Ascending aorta (tissue), 2 donors: ENCODE measurements at places on chromosomes 13 and 19. TPM values are rescaled to one million over a fixed set of nuclear protein-coding genes. Genes with fewer than 3 reads are reported as not detected.
A peak's percentile ranks its signal among the peaks of the same experiment; 100 is the strongest.

The IFNL1 gene
- not detected for total RNA-seq

The CGB5 gene
- total RNA-seq, result not detected

- peaks cover 86% of the 10 kb centered on the region for H3K36me3 ChIP-seq
- no peaks in the 10 kb centered on the region for H3K27me3 ChIP-seq
- no peak overlapping the region for H3K4me3 ChIP-seq
- no peaks in the 10 kb centered on the region for H3K4me1 ChIP-seq
- no peak for DNase-seq
- H3K27ac ChIP-seq, result peak overlapping the region; percentile 73
Observed at GRCh38 chr13:110168999-110169933, 137.7 kb downstream of the COL4A1 start.

The PGPEP1 gene
- 14.8 TPM for total RNA-seq

The GMIP gene
- total RNA-seq, result 3.9 TPM

The SH2D3A gene
- not detected for total RNA-seq

The SPRYD7 gene
- total RNA-seq, result 1.7 TPM

The LRRC8E gene
- total RNA-seq, result not detected

The IGFL2 gene
- total RNA-seq, result not detected

DNA sequence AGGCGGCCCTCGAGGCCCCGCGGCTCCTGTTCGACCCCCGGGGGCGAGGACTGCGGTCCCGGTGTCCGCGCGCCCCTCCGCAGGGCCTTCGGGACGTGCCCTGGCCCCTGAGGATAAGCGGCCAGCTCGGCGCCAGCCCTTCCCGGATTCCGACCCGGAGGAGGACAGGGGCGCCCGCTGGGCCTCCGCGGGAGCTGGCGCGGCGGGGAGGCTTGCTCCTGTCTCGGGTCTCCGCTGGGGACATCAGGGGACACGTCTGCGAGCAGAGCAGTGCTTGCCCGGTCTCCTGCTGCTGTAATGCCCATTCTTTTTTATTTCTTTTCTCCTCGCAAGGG, 829 bp downstream of the B3GLCT start:
- no peaks in the 10 kb centered on the region for H3K36me3 ChIP-seq
- peaks cover 5% of the 10 kb centered on the region for H3K4me1 ChIP-seq
- H3K4me3 ChIP-seq, result peak overlapping the region; percentile 88
- no peaks in the 10 kb centered on the region for H3K27me3 ChIP-seq

GRCh38 chr19:28118235-28118634, 1094.7 kb downstream of the UQCRFS1 start:
- no peak overlapping the region for H3K4me3 ChIP-seq
- DNase-seq, result no peak
- no peaks in the 10 kb centered on the region for H3K4me1 ChIP-seq
- no peaks in the 10 kb centered on the region for H3K36me3 ChIP-seq

The ETV2 gene
- 4.8 TPM for total RNA-seq

- no peaks in the 10 kb centered on the region for H3K36me3 ChIP-seq
- no peak for DNase-seq
- no peaks in the 10 kb centered on the region for H3K4me1 ChIP-seq
- H3K4me3 ChIP-seq, result no peak overlapping the region
- no peaks in the 10 kb centered on the region for H3K27me3 ChIP-seq
- H3K27ac ChIP-seq, result no peak overlapping the region
Observed at GRCh38 chr13:74258961-74259360, 124.8 kb upstream of the KLF12 start.

DNA sequence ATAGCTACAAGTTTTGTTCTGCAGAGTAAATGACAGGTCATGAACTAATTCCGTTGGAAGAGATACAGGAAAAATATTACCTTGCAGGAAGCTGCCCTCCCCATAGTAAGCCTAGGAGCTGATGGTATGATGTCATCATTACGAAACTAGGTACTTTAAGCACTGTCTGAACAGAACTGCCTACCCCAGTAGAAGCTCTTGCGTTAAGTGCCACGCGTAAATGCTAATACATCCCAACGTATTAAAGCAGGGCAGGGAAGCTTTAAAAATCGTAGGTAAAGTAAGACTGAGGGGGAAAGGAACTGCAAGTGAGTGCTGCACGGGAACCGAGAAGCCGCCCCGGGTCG, 572 bp downstream of the UGGT2 start:
- peak overlapping the region; percentile 89 for H3K4me3 ChIP-seq
- H3K4me1 ChIP-seq, result no peaks in the 10 kb centered on the region
- H3K27ac ChIP-seq, result peak overlapping the region; percentile 81
- no peak for DNase-seq
- no peaks in the 10 kb centered on the region for H3K36me3 ChIP-seq

- no peaks in the 10 kb centered on the region for H3K27me3 ChIP-seq
- H3K4me3 ChIP-seq, result no peak overlapping the region
- H3K4me1 ChIP-seq, result no peaks in the 10 kb centered on the region
- H3K36me3 ChIP-seq, result no peaks in the 10 kb centered on the region
- no peak for DNase-seq
- no peak overlapping the region for H3K27ac ChIP-seq
Observed at GRCh38 chr13:22175241-22175640, 504.4 kb downstream of the FGF9 start.

DNA sequence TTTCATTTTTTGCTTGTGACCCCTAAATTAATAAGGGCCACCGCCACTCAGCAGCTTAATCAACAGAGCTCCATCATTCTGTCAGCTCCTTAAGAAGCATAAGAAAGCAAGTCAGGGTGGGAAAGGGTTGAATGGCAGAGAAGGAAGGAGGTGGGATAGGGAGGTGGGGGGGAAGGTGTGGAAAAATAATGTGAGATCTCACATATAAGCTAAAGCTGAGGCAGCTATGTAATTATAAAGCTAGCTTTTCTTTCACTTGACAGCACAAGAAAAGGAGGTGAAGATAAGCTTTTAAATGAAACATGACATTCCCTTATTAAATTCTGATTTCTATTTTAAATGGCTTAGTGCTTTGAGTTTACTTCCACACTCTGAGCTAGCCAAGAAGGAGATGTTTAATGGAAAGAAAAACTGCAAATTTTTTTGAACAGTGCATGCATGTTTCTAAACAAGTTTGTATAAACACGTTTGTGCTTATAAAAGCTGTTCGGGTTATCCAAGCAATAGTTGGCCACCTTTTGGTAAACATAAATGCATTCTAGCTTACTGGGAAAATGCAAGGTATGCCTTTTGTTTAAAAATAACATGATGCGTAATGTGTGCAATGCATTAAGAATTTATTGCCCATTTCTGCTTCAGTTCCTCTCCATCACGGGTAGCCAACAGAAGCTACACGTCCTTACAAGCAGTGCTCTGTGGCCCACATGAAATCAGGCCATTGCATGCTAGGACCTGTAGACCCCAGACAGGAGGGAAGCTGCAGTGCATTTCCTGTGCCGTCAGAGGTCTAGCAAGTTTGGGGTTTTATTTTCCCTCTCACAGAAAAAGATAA, 96.2 kb downstream of the LHFPL6 start:
- no peak overlapping the region for H3K4me3 ChIP-seq
- no peaks in the 10 kb centered on the region for H3K4me1 ChIP-seq
- DNase-seq, result no peak
- no peak overlapping the region for H3K27ac ChIP-seq

DNA sequence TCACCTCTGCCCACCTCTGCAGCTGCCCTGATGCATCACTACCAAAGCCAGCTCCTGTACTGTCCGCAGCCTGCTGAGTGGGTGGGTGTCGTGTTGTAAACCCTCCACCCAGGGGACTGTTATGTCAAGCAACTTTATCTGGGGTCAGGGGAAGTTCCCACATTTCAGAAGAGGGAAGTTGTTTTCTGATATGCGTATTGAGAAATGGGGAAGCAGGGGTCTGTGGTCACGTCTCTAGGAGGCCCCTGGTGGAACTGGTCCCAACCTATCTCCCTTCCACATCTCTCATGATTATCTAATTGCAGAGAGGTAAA, 31.2 kb downstream of the CLEC17A start:
- H3K27ac ChIP-seq, result no peak overlapping the region
- H3K4me1 ChIP-seq, result no peaks in the 10 kb centered on the region
- no peak overlapping the region for H3K4me3 ChIP-seq
- no peaks in the 10 kb centered on the region for H3K27me3 ChIP-seq

GRCh38 chr19:10642473-10643171, 11.5 kb upstream of the ILF3 start:
- H3K4me1 ChIP-seq, result peaks cover 19% of the 10 kb centered on the region
- H3K27ac ChIP-seq, result no peak overlapping the region
- H3K36me3 ChIP-seq, result peaks cover 56% of the 10 kb centered on the region
- no peaks in the 10 kb centered on the region for H3K27me3 ChIP-seq
- DNase-seq, result no peak

The ZNF223 gene
- not detected for total RNA-seq

- no peak overlapping the region for H3K27ac ChIP-seq
- DNase-seq, result no peak
- H3K27me3 ChIP-seq, result no peaks in the 10 kb centered on the region
- peaks cover 21% of the 10 kb centered on the region for H3K36me3 ChIP-seq
- peak overlapping the region; percentile 25 for H3K4me3 ChIP-seq
- peaks cover 4% of the 10 kb centered on the region for H3K4me1 ChIP-seq
Observed at GRCh38 chr19:49890349-49891311, 6.1 kb downstream of the IL4I1 start.

DNA sequence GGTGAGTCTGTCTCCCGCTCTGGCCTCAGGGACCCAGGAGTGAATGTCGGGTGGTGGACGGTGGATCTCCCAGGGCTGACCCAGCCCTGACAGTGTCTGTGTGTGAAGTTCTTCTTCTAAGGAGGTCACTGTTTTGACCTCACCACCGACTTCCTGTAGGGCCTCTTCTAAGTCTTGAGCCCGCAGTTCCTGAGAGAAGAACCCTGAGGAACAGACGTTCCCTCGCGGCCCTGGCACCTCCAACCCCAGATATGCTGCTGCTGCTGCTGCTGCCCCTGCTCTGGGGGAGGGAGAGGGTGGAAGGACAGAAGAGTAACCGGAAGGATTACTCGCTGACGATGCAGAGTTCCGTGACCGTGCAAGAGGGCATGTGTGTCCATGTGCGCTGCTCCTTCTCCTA, at the start of gene SIGLEC7:
Gene SIGLEC7 (plus strand): TSS at position 183 of the 400 bp plus-strand sequence. CDS start 69 bp downstream, at position 252.
- no peaks in the 10 kb centered on the region for H3K36me3 ChIP-seq
- peak within 1 kb of the TSS; percentile 27 for H3K27ac ChIP-seq
- no peak for DNase-seq
- no peaks in the 10 kb centered on the region for H3K4me1 ChIP-seq
- no peak within 1 kb of the TSS for H3K4me3 ChIP-seq

The SLC7A1 gene
- total RNA-seq, result 17.2 TPM

DNA sequence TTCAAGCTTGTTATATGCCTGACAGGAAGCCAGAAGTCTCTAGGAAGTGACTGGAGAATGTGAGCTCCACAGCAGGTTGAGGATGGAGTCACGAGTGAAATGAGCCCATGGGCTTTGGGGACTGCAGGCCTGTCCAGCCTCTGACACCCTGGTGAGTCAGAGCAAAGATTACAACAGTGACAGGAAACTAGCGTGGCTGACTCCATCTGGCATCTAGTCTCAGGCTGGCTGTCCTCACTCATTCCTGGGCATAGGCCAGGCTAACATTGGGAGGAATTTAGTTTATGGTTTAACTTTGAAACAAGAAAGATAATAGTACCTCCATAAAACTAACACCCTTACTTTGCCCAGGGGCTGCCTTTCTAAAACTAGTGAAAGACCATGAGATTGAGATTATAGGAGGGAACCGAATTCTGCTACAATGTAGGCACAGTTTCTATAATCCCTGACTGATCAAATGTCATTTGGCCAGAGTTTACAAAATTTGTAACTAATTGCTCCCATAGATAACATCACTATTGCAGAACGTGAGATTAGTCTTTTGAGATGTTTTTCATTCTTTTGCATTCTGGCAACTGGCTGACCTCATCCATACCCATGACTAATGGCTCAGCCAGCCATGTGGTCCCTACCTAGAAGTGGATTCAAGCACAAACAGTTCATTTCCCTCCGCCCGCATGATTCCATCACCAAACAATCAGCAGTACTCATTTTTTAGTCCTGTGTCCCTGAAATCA, 28.4 kb downstream of the PSG1 start:
- peak overlapping the region; percentile 95 for H3K27ac ChIP-seq
- H3K27me3 ChIP-seq, result no peaks in the 10 kb centered on the region
- DNase-seq, result peak; percentile 85

- no peaks in the 10 kb centered on the region for H3K36me3 ChIP-seq
- no peaks in the 10 kb centered on the region for H3K27me3 ChIP-seq
- peak overlapping the region; percentile 45 for H3K27ac ChIP-seq
- no peak for DNase-seq
- no peaks in the 10 kb centered on the region for H3K4me1 ChIP-seq
Observed at GRCh38 chr19:35212241-35212640, 16.3 kb downstream of the FAM187B start.

- peaks cover 20% of the 10 kb centered on the region for H3K4me1 ChIP-seq
- DNase-seq, result no peak
- H3K27me3 ChIP-seq, result no peaks in the 10 kb centered on the region
Observed at GRCh38 chr19:18204394-18205199, 755 bp upstream of the RAB3A start.

The MYO1F gene
- 5.0 TPM for total RNA-seq

The CYP4F8 gene
- total RNA-seq, result not detected
